ENCODE measurements at places on chromosomes 5 and 9. TPM values are rescaled to one million over a fixed set of nuclear protein-coding genes. Genes with fewer than 3 reads are reported as not detected.

GRCh38 chr9:19781240-19781639, 7.6 kb downstream of the SLC24A2 start:
- DNase-seq, result no peak

DNA sequence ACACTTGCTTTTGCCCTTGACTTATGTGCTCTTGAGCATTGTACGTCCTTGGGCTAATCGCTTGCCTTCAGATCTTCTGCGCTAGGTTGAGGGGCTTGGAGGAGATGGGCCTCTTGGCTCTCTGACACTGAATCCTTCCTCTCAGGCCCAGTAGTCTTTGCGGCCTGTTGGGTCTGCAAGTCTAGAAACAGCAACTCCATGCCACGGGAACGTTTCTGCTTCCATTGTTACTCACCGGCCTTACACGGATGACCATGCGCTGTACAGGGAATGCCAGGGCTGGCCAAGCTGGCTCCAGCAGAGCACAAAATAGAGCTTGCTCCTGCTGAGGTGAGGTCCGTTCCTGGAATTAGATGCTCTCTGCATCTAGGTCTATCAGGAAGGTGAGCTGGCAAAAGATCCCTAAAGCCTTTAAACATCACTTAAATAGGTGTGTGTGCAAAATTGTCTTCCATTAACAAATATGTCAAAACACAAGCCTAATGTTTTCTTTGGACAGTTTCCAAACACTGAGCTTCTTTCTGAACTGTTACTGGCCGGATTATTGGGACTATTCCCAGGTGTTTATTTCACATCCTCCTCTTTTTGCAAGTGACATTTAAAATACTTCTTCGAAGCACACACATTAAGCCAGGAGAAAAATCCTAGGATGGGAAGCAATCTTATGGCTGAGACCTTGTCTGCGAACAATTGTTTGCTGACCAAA, 29.7 kb downstream of the DAPK1 start:
- DNase-seq, result no peak

DNA sequence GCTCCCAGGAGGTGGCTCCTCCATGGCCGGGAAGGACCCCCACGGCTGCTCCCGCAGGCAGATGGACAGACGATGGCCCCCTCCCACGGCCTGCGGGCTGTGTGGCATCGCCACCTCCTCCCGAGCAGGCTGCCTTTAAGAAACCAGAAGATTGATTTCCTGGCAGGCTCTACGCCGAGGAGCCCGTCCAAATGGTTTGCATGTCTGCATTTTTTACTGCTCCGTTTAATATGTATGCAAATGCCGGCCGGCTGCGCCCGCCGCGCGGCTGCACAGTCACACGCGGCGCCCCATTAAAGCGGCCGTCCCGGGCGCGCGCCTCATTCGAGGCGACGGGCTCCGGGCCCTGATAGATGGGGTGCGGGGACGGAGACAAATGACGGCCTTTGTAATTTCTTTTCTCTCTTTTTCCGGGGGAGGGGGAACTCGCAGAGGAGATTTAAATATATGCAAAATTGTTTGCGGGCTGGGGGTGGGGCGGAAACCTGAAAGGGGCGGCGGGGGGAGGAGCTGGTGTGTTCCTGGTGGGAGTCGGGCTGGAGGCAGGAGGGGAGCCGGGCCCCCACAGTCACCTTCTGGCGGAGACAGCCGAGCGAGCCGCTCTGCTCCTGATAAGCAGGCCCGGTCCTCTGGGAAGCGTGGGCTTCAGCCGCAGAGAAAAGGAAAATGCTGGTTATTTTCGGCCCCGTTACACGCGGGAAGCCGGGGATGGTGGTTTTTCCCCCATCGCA, 158.7 kb upstream of the IER5L start:
- DNase-seq, result no peak

DNA sequence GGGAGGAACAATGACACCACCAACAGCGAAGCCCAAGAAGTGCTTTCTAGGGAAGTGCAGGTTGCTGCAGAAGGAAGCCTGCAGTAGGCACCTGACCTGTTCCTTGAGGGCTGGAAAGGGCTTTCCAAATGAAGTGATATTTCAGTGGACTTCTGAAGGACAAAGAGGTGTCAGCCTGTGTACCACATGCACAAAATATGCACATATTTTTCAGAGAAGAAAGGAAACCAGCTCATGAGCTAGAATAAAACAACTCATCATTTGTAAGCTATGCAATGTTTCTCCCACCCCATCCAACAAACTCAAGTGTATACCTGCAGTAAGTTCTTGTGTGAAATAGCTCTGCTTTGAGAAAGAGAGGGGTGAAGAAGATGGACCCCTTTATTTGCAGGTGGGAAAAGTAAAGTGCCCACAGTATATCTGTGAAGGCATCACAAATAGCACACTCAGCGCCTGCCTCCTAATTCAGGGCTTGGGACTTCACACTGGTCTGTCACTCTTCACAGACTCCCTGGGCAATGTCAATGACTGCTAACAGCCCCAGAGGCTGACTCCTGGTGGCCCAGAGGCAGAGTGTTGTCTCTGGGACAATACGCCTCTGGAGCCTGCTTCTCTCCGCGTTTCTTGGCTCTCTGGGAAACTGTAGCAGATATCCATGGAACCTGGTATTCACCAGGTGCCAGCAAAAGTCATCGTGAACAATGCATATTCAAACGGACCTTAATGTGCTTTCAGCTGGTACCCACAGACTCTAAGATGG, 198.1 kb upstream of the EFNA5 start:
- DNase-seq, result no peak

- no peak for DNase-seq
These were observed 78.1 kb downstream of the ADAMTS2 start for GRCh38 chr5:179267071-179267670.

DNA sequence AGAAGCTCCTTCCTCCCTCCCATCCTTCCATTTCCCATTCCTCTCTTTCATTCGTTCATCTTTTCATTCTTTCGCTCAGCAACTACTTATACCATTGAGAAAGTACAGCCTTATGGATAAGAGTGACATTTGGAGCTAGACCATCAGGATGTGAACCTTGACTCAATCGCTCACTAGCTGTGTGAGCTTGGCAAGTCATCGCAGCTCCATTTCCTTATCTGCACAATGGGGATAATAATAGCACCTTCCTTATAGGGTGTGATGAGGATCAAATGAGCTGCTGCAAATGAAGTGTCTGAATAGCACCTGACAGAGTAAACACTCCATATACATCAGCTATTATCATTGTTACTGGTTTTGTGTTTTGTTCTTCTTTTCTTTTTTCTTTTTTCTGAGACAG, 28.1 kb upstream of the SYNPO start:
- DNase-seq, result no peak

- no peak for DNase-seq
These were observed 781 bp downstream of the ST6GALNAC4 start for GRCh38 chr9:127915801-127916719.

DNA sequence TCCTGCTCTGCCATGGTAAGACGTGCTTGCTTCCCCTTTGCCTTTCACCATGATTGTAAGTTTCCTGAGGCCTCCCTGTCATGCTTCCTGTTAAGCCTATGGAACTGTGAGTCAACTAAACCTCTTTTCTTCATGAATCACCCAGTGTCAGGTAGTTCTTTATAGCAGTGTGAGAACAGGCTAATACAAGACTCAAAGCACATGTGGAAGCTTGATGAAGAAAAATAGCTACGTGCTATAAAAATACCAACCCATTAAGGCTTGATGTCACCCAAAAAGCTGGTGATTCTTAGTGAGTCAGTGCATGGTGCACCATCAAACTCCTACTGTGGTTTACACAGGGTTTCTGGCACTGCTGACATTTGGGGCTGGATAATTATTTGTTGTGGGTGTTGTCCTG, 332.2 kb downstream of the TMEM167A start:
- DNase-seq, result no peak

GRCh38 chr5:158953929-158954534, 145.7 kb downstream of the EBF1 start:
- no peak for DNase-seq

DNA sequence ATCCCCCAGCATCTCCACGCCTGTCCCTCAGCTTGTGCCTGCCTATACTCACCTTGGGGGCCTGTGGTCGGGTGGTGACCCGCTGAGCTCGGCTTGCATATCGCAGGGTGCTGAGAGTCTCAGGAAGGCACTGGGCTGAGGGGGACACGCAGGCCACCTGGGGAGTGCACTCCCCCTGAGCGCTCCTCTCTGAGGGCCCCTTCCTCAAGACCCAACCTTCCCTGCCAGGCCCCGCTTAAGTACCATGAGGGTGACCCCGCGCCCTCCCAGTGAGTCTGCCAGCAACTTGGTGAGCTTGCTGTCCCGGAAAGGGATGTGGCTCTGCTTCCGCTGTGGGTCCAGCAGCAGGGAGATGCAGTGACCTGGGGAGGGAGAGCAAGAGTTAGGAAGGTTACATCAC, 4.1 kb downstream of the KIF12 start:
- DNase-seq, result no peak

DNA sequence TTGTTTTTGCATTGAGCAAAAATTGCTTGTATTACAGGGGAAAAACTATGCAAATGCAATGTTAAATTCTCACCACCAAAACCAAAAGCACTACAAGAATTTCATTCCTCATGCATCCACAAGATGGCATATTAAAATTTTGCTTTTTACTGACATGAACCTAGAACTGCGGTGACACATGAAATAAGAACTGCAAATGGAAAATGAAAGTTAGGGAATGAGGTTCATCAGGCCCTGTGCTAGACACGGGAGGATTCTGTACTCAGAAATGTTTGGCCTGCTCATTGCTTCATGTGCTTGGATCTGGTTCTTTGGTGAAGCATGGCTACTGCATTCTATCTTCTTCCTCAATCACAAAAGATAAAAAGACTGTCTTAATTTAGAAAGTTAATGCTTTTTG, 9.1 kb upstream of the RFK start:
- DNase-seq, result peak; percentile 12

GRCh38 chr9:25724424-25724823, 46.2 kb upstream of the TUSC1 start:
- no peak for DNase-seq

DNA sequence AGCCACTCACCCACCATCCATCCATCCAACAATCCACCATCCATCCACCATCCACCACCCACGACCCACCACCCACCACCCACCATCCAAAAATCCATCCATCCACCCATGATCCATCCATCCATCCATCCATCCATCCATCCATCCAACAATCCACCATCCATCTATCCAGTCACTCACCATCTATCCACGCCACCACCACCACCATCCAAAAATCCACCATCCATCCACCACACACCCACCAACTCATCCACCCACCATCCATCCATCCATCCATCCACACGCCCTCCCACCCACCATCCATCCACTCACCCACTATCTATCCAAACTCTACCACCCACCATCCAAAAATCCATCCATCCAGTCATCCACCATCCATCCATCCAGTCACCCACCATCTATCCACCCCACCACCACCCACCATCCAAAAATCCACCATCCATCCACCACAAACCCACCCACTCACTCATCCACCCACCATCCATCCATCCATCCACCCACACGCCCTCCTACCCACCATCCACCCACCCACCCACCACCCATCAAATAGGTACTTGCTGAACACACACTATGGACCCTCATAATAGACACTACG, 9.0 kb downstream of the DPH7 start:
- no peak for DNase-seq

DNA sequence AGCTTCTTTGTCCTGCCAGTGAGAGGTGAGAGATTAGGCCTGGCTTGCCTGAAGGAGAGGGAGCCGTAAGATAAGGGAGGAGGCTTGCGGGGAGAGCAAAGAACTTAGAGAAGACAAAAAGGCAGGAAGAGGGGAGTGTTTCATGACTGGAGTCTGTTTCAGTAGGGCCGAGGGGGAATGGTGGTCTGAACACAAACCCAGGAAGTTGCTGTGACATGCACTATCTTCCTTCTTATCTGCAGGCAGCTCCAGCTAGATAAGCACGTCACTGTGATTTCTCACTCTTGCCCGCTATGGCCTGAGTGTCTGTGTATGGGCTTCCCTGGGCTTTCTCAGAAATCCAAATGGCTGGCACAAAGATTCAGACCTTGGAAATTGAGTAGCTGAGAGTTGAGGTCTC, 307.5 kb upstream of the CLINT1 start:
- DNase-seq, result no peak

- DNase-seq, result no peak
These were observed 12.5 kb downstream of the CARD6 start for GRCh38 chr5:40853632-40854192.

DNA sequence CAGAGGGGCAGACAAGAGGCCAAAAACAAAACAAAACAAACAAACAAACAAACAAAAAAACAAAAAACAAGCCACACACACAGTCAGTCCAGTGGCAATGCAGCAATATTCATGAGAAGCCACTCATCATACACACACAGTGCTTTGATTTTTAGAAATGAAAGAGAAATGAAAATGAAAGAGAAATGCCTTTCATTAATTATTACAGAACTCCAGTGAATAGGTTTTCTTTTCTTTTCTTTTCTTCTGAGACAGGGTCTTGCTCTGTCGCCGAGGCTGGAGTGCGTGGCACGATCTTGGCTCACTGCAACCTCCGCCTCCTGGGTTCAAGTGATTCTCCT, 36.9 kb downstream of the SPRY4 start:
- DNase-seq, result no peak

GRCh38 chr9:79008916-79009315, 562.8 kb upstream of the TLE4 start:
- no peak for DNase-seq

GRCh38 chr5:76692651-76693050, 23.3 kb upstream of the F2R start:
- DNase-seq, result no peak

DNA sequence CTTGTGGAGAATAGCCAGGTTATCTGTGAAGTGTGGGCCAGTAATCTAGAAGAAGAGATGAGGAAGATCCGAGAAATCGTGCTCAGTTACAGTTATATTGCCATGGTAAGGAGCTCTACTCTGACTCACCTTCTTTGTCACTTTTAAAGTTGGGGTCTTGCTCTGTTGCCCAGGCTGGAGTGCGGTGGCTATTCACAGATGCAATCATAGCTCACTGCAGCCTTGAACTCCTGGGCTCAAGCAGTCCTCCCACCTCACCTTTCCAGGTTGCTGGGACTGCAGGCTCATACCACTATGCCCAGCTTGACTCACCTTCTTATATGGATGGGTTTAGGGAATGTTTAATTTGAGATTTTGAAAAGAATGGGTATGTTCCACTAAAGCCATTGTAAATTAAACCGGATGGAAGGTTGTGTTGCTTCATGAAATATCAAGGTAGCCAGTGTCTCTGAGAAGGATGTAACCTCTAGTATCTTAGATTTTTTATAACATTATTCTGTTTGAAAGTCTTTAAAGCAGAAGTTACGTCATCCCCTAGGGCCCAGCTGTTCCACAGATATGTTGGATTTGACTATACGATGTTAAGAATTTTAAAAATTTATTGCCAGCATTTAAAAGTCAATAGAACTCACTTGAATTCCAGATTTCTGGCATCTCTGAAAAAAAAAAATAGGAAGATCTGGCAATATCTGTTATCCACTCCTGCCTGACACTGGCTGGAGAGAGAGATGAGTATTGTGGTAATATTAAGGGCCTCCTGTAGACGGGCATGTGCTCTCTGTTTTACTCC, 5.1 kb downstream of the CNOT8 start:
- DNase-seq, result no peak

The APBA1 gene
- 2.4 TPM for total RNA-seq

The TGFBI gene
- total RNA-seq, result not detected

The CRHBP gene
- total RNA-seq, result not detected

The FABP6 gene
- total RNA-seq, result not detected

The C5orf52 gene
- total RNA-seq, result not detected

The HRCT1 gene
- not detected for total RNA-seq

The CFAP77 gene
- not detected for total RNA-seq

The FGFR4 gene
- 1.4 TPM for total RNA-seq

The GTF3C4 gene
- total RNA-seq, result 19.3 TPM

The OCLN gene
- total RNA-seq, result 0.10 TPM

The TSSK1B gene
- total RNA-seq, result not detected
